ENCODE measurements at places on chromosomes 2 and 18.
A peak's percentile ranks its signal among the peaks of the same experiment; 100 is the strongest.

DNA sequence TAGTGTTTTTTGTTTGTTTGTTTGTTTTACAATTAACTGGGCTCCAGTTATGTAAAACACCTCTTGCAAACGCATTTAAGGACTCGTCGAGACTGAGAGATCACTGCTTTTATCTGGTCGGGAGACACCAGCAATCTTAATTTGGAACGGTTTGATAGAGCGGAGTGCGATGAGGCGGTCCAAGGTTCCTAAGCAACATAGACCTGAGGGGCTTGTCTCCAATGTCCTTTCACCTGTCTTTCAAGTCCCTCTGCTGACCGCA, 729 bp upstream of the SELENOI start:
- peak; percentile 71 for DNase-seq

DNA sequence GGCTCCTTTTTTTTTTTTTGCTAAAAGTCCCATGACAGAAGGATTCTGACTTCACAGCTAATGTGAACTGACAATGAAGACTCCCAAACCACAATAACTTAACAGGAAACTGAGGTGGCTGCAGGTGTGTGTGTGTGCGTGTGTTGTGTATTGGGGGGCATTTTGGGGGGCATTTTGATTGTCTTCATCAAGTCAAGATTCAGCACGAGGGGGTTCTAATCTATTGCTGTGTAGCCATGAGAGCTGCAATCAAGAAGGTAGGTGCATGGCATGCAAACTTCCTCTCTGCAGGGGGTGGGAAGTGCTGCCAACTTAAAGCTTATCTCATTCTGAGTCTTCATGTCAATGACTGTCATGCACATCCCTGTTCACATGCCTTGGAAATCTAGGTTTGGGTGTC, 25.2 kb downstream of the SPRED2 start:
- DNase-seq: no peak

DNA sequence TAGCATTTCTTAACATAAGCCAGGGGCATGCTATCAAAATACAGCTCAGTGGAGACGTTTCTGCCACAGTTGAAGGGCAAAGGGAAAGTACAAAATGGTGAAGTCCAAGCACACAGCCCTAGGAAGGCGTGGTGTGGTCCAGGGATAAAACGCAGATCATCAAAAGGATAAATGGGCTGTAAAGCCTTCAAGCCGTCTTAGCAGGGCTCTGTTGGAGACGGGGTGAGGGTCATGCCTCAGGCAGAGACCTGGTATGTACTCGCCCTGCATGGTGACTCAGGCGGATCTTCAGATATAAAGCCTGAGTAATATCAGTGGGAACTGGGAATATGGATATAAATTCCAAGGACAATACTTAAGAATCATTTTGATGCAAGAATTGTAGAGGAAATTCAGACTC, 61.2 kb downstream of the NGEF start:
- no peak for DNase-seq

DNA sequence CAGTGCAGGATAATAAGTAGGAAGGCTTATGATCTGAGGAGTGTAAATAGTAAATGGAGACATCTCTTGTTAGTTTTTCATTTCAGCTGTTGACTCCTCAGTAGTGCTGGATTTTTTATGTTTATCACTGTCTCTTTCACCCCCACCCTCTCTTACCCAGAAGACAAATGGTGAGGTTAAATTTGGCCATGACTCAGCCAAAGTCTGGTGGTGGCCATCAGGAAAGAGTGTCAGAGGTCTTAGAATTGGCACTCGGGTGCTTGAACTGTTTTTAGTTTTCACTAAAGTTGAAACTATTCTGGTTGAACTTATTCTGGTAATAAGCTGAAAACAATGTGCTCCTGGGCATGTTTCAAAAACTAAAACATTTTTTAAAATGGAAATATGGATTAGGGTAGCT, 123.3 kb downstream of the FHOD3 start:
- no peak for DNase-seq

DNA sequence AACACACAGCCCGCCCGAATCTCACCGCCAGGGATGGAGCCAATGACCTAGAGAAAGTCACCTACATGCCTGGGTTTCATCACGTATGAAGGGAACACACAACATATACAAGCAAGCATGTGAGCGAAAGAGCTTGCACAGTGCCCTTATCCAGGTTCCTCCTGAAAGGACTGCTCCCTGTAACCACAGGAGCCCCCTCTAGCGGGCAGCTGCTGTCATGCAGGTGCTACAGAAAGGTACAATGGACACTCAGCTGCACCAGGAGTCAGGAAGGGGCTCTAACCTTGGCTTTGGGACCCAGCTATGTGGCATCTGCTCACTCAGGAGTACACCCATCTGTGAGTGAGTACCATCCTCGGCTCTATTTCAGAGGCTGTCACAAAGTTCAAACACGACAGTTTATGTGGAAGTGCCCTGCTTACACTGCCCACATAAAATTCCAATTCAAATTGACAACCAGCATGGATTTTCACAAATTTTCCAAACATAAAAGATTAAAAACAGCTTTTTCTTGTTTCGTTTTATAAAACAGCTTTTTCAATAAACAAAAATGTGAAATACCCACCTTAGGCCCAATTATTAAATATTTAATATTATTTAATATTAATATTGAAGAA, 3.5 kb downstream of the NDUFA10 start:
- DNase-seq: no peak

DNA sequence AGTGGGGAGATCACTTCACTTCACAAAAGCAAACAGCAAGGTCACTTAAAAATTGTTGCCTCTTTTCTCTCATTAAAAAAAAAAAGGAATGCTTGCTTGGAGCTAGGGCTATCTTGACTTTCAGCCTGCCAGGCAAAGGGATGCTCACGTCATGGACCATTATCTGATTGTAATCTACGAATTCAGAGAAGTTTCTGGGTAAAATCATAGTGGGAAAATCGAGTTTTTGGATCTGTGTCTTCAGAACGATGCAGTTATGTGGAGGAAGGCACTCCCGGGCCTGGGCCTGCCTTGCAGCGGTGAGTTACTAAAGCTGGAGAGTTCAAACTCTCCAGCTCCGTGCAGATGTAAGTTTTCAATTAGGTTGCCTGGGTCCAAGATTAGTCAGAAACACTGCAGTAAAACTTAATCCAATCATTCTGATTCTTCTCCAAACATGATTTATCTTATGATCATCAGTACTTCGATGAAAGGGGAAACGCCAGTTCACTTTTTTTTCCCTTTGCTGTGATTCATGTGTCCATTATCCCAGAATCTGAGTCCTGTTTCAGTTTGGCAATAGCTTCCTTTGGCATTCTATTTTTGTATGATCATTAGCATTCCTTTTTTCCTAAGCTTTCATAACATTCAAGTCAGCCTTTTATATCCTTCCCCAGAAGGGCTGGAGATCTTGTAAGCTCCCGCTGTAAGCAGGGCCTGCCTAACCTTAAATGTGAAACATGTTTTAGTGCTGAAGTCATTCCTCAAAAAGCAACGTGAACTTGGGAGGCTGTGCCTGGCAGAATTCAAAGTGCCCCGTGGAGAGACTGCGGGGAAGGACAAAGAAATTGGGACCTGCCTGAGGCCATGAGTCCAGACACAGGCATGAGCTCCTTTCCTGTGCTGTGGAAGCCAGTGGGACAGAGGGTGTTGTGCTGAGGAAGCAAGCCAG, 119.3 kb upstream of the TWIST2 start:
- DNase-seq: no peak

GRCh38 chr18:48800466-48800865, 150.3 kb downstream of the SMAD7 start:
- no peak for DNase-seq

GRCh38 chr2:100981011-100981410, 21.1 kb upstream of the RPL31 start:
- DNase-seq: no peak

GRCh38 chr2:229634601-229635370, 79.6 kb downstream of the DNER start:
- DNase-seq: peak; percentile 64
